ENCODE measurements at places on chromosomes 16 and 17.

GRCh38 chr16:30335598-30336474, 19.3 kb downstream of the CD2BP2 start:
- DNase-seq: no peak

GRCh38 chr17:72370819-72371218, 250.0 kb downstream of the SOX9 start:
- no peak for DNase-seq

DNA sequence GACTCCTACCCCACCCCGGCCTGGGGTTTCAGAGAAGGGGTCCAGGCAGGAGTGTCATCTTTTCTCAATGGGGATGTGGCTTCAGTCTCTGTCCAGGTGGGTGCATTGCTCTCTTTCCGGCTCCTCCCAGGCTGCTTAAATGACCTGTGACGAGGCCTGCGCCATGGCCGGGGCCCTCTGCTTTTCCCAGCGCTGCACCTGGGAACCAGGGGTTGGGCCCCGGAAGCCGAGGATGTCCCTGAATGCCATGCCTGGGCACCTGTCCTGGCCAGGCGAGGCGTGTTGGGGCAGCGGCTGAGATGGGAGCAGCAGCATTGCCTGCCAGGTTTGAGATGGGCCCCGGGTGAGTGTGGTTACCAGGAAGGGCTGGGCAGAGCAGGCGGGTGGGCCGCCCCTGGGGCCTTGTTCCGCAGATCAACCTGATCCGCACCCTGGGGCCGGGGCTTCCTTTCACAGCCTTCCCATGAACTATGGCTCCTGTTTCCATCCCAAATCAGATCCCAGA, 147.4 kb downstream of the SEC14L1 start:
- no peak for DNase-seq

DNA sequence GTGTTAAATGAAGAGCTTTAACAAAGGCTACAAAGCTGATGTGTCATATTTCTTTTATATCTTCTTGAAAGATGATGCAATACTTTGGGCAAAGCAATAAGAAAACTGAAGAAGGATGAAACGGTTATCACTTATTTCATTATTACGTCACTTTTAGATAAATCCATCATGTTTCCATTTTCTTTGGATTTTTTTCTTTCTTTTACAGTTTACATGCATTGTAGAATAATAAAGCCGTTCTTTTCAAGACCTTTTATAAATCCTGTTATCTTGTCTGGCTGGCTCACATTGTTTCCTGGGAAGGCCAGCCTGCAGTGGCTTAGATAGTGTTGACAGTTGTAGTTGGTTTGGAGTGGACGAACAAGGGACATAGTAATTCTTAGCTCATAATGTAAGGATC, 28.9 kb downstream of the TANC2 start:
- no peak for DNase-seq

GRCh38 chr16:74931445-74931844, 53.5 kb downstream of the WDR59 start:
- DNase-seq: no peak

DNA sequence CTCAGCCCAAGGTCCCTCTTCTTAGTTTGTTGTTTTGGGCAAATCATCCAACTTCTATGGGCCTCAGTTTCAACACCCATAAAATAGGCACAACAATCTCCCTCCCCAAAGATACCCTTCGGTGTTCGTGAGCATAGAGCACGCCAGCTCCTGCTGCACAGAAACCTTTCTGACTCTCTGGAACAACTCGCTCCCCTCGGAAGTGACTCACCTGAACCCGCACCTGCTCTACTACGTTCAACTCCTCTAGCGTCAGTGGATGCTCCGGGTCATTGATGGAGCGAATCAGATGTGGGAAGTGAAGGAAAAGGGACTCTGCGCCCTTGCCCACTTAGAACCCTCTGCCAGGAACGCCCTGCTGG, 445 bp downstream of the CIAO2B start:
- no peak for DNase-seq

GRCh38 chr17:61402978-61403800, 3.5 kb downstream of the TBX2 start:
- no peak for DNase-seq

GRCh38 chr16:56977216-56977615, 12.1 kb upstream of the NLRC5 start:
- DNase-seq: no peak

GRCh38 chr16:61332461-61332860, 703.8 kb downstream of the CDH8 start:
- no peak for DNase-seq

DNA sequence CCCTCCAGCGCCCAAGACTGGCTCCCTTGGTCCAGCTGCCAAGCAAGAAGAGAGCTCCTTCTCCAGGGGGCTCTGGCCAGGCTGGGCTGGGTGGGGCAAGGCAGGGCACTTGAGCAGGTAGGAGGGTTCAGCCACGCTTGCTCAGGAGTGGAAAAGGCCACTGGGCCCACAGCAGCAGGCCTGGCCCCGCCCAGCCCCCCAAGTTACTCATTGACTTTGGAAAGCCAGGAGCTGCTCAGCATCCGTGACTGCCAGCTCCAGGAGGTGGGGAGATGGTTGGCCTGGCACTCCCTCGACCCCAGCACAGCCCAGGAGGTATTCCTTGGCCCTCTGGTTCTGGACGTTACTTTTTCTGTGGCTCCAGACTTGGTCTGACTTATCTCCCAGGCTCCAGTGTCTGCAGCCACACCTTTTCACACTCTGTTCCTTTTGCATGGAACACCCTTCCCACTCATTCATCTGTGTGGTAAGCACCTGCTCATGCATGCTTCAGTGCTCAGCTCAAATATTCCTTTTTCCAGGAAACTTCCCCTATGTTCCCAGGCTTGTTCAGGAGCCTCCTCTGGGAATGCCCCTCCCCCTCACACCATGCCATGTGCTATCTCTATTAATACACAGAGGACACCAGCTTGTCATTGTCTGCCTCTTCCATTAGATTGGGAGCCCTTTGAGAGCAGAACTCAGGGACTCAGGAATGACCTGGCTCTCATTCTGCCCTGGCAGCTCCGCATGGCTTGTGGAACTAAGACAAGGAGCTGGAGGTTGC, at the start of gene CDH16:
TSS of gene CDH16 (minus strand) at position 83 of the 766 bp plus-strand sequence. CDS start 820 bp downstream, outside the sequence.
- DNase-seq: no peak

- DNase-seq: no peak
These were observed 5.8 kb upstream of the VPS35L start for GRCh38 chr16:19549673-19550072.

GRCh38 chr17:42618442-42619150, 9.1 kb downstream of the TUBG1 start:
- DNase-seq: no peak

GRCh38 chr16:12330946-12331345, 354.4 kb downstream of the SNX29 start:
- no peak for DNase-seq

- DNase-seq: no peak
These were observed 48.8 kb upstream of the SIAH1 start for GRCh38 chr16:48433850-48434530.

DNA sequence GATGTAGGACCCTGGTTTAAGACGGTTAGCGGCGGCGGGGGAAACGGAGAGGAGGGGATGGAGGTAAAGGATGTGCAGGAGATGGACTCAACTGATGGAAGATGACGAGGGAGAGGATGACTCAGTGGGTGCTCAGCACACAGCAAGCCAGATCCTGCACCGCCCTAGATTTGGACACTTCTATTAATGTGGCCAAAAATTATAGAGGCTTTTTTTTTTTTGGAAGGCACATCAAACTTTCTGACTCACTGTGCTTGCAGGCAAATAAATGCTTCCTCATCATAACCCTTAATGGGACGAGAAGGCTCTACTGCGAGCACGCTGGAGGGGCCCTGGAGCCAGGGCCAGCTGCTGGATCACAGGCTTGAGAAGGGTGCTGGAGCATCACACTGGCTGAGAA, 36.0 kb downstream of the RTN4RL1 start:
- DNase-seq: no peak

DNA sequence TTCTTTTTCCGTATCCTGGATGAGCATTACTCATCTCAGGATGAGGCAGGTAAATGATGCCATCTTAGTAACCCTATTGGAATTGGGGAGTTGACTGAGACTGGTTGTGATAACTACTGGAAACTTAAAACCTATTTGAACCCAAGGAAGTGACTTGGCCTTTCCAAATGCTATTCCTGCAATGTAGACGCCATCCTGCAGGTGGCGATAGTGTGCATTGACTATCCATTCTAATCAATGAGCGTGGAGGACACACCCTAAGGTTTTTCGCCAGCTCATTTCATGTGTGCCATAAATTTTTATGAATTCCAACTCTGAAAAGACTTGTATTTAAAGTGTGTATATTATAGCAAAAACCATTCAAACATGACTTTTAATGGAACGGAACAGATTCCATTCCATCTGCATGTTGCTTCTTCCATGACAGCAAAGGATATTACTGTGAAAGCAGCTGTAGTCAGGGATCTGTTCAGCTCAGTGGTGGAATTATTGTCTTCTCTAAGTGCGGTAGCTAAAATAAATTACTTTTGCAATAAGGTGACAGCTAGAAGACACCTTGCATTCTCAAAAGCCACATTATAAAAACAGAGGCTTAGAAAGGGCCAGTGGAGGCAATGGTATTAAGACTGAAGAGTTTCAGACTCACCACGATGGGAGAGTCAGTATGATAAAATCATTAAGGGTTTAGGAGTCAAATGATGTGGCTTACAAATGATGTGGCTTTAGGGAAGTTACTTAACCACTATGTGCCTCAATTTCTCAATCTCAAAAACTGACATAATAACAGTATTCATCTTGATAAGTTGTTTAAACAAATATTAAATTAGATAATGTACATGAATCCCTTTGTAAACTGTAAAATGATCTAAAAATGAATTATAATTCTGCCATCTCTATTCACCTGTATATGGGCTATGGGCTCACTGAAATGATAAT, 55.5 kb downstream of the SYT17 start:
- DNase-seq: no peak

DNA sequence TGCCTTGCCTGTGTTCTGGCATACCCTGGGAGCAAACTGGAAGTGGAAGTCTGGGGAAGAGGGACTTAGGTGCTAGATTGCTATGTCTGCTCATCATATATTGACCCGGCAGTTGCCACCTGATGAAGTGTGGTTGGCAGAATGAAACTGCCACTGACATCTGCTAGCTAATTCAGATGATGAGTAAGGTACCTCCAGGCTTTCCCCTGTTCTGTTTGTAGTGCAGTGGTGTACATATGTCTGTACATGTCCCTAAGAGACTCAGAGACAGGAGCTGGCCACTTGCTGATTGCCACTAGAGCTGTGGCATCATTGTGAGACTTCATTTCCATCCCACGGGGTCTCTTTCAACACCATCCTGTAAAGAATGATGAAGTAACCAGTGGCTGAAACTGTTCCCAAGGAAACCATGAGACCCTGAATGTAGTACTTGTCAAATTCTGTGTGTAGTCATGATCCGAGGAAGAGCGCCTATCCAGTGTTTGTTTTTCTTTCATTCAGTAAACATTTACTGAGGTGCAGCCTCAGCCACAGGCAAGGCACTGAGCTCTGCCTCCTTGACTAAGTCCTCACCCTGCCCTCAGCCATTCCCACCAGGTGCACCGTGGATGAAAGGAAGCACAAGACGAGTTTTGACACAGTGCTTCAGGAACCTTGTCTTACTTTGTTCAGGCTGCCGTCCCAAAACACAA, 13.2 kb downstream of the CLUAP1 start:
- no peak for DNase-seq

GRCh38 chr16:56728980-56729734, 772 bp upstream of the NUP93 start:
- DNase-seq: no peak

DNA sequence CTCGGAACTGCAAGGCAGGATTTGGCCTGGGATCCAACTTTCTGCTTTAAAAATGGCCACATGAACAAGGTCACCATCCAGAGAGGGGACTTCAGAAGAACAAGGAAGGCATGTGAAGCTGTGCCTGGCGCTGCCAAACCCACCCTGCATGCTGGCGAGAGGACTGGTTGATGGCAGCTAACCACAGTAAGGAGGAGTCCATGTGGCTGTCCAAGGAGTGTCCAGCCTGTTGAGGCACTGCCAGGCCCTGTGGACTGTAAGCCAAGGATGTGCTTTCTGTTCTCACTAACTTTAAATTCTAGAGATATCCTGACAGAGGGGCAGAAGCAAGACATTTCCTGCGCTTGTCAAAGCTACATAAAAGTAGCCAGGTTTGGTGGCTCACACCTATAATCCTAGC, 40.4 kb downstream of the CDK5R1 start:
- no peak for DNase-seq

GRCh38 chr16:68332411-68333121, 21.7 kb downstream of the PRMT7 start:
- no peak for DNase-seq

GRCh38 chr17:45335721-45336120, 18.9 kb upstream of the MAP3K14 start:
- DNase-seq: no peak

DNA sequence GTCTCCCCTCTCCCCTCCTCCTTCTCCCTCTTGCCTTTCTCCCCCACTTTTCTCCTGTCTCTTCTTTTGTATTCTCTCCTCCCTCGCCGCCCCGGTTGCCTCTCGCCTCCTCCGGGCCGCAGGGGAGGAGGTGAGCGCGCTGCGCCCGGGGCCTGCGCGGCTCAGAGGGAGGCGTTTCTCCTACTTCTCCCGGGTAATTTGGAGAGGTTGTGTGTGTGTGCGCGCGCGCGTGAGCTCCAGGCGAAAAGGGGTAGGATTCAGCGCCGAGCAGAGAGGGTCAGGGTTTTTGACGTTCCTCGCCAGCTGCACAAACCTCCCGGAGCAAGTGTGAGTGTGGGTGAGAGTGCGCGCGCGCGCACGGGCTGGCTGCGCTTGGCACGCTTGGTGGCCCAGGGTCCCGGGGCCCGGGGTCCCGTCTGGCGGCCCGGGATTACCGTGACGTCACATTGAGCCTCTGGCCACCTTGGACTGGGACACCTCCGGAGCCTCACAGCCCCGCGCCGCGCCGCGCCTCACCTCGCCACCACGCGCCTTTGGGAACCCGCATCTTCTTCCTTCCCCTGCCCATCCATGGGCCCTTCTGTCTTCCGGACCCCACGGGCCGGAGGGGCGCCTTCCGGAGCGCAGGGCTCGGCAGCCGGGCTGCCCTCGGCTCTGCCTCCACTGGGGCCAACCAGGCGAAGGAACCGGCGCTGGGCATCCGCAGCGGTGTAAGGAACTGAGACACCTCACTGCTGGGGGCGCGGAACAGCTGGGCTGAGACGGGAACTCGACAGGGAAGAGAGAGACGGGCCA, 479 bp downstream of the IRX6 start:
- DNase-seq: no peak

DNA sequence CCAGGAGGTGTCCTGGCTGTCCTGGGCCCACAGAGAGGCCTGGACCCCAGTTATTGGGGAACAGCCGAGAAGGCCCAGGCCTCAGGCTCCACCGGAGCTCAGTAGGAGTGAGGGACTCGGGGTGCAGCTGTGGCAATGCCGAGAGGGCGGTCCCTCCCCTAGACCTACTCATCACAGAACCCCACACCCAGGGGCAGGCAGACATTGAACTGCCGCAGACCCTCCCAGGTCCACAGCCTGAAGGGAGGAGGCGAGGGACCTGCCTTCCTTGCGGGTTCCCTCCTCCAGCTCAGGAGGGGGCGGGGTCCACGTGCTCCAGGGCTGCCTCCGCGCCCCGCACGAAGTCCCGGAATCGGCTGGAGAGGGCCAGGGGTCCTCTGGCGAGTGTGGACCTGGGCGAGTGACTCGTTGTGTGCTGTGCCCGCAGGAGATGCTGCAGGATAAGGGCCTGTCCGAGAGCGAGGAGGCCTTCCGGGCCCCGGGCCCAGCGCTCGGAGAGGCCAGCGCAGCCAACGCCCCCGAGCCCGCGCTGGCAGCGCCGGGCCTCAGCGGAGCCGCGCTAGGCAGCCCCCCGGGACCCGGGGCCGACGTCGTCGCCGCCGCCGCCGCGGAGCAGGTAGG, 3.9 kb downstream of the TBX4 start:
- no peak for DNase-seq

GRCh38 chr17:60664022-60664421, 13.6 kb upstream of the BCAS3 start:
- DNase-seq: no peak

Measured in activated T-helper 1 cell treated with anti-CD3 and anti-CD28 coated beads, Interleukin-2, amount 50 U/mL, for 16 hours (primary cell).